ENCODE measurements at places on chromosomes 3 and 15.

- no peaks in the 10 kb centered on the region for H3K4me1 ChIP-seq
- no peaks in the 10 kb centered on the region for H3K27me3 ChIP-seq
- H3K4me3 ChIP-seq, result no peak overlapping the region
- no peaks in the 10 kb centered on the region for H3K36me3 ChIP-seq
- DNase-seq, result no peak
These were observed 10.8 kb upstream of the GRIP2 start for GRCh38 chr3:14550651-14551611.

GRCh38 chr15:49855917-49856637 lies 235.2 kb downstream of the DTWD1 start:
- no peak overlapping the region for H3K4me3 ChIP-seq
- no peaks in the 10 kb centered on the region for H3K27me3 ChIP-seq
- no peak for DNase-seq

- H3K27ac ChIP-seq, result no peak overlapping the region
- H3K4me3 ChIP-seq, result no peak overlapping the region
- no peak for DNase-seq
- no peaks in the 10 kb centered on the region for H3K4me1 ChIP-seq
- H3K36me3 ChIP-seq, result no peaks in the 10 kb centered on the region
These were observed 748.1 kb downstream of the GBE1 start for GRCh38 chr3:81013360-81013759.

DNA sequence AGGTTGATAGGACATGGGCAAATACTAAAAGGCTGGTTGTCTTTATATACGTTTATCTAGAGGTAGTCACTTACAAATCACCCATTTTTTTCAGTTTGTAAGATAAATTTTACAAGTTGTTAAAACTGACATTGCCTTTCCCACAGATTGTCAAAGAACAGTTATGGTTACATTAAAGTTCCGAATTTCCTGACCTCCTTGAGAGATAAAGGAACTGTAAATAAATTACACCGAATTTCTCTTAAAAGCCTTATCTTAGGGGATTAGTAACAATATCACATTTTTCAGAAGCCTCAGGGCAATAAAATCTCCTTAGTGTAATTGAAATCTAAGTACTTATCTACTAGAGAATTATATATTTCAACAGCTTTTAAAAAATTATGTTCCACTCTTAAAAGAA lies 49.5 kb downstream of the ZPLD1 start:
- H3K4me3 ChIP-seq, result no peak overlapping the region
- no peaks in the 10 kb centered on the region for H3K4me1 ChIP-seq
- no peak overlapping the region for H3K27ac ChIP-seq
- H3K36me3 ChIP-seq, result no peaks in the 10 kb centered on the region
- DNase-seq, result no peak

GRCh38 chr3:33789183-33789954 lies 9.1 kb upstream of the PDCD6IP start:
- no peak for DNase-seq
- no peaks in the 10 kb centered on the region for H3K4me1 ChIP-seq
- no peak overlapping the region for H3K4me3 ChIP-seq
- H3K27me3 ChIP-seq, result no peaks in the 10 kb centered on the region

DNA sequence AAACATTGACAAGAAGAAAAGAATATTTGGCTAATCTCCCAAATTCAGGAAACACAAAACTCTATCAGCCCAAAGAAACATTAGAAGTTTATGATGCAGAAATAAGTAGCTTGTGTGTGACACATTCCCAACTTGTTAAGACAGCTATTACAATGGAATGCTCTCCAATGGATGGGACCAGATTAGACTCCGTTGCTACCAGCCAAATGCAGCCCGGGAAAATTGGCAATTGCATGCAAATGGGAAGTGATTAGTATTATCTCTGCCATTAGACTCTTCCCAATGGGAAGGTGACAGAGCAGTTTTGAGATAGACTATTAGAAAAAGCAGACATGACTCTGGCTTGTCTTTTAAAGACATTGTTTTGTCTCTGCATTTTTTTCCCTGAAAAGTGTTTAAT lies 37.4 kb upstream of the KCNMB2 start:
- H3K27ac ChIP-seq, result no peak overlapping the region
- H3K27me3 ChIP-seq, result no peaks in the 10 kb centered on the region
- DNase-seq, result no peak
- H3K4me1 ChIP-seq, result no peaks in the 10 kb centered on the region
- H3K4me3 ChIP-seq, result no peak overlapping the region

DNA sequence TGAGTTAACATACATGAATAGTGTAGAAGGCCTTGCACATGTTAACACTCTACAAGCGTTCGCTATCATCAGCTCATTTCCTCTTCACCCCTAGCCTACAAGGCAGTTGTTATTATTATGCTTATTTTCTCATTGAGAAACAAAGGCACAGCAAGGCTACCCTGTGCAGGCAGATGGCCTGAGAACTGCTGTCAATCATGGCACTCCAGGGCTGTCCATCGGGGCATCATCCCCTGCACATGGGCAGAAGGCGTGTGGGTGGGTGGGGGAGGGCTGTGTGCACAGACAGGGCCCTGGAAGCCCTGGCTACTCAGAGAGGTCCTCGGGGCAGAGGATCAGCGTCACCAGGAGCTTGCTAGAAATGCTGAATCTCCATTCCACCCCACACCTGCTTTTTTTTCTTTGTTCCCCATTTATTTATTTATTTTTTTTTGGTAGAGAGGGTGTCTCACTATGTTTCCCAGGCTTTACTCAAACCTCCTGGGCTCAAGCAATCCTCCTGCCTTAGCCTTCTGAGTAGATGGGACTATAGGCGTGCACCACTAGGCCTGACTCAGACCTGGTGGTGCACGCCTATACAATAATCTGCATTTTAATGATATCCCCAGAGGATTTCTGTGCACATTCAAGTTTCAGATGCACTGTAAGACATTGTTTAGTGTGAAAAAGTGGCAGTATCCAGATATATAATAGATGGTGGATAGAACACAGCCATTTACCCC lies 9.6 kb upstream of the ZXDC start:
- H3K27ac ChIP-seq, result no peak overlapping the region
- H3K27me3 ChIP-seq, result no peaks in the 10 kb centered on the region
- no peaks in the 10 kb centered on the region for H3K36me3 ChIP-seq
- H3K4me3 ChIP-seq, result no peak overlapping the region

DNA sequence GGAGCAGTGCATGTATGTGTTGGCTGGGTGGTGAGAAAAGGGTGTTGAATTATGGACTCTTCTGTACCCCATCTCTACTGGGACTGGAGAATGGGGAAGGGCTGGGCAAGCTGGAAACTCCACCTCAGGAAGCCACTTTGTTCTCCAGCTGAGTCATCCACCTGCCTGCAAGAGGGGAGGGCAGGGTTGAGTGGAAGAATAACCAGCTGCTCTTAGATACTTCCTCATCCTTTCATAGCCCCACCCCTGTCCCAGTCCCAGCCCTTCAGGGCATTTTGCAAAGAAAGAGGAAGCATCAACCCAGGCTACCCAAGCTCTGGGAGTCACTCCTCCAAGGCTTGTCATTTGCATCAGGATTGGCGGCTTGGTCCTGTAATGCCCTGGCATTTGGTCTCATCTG lies 33.1 kb downstream of the RAB11A start:
- DNase-seq, result no peak
- H3K4me3 ChIP-seq, result no peak overlapping the region
- H3K4me1 ChIP-seq, result no peaks in the 10 kb centered on the region
- no peaks in the 10 kb centered on the region for H3K27me3 ChIP-seq
- no peak overlapping the region for H3K27ac ChIP-seq

- no peaks in the 10 kb centered on the region for H3K27me3 ChIP-seq
- DNase-seq, result no peak
- H3K27ac ChIP-seq, result no peak overlapping the region
- no peaks in the 10 kb centered on the region for H3K36me3 ChIP-seq
- no peaks in the 10 kb centered on the region for H3K4me1 ChIP-seq
These were observed 193.0 kb downstream of the ATP10A start for GRCh38 chr15:25670025-25670554.

DNA sequence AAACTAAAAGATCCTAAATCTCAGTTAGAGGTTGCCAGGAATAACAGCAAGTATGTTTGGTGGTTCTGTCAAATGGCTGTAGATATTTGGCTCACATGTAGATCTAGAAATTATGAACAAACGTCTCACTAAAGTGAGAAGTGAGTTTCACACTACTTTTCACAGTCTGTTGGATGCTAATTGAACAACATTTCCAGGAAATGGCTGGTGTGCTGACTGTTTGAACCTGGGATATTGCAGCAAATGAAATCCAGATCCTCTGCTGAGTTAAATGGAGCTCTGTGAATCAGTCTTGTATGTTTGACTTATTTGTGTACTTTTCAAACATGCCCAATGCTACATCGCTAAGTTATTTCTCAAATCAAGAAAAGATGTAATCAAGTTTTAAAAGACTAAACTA lies 21.3 kb upstream of the RSL24D1 start:
- no peak overlapping the region for H3K4me3 ChIP-seq
- H3K4me1 ChIP-seq, result peaks cover 36% of the 10 kb centered on the region
- no peak overlapping the region for H3K27ac ChIP-seq
- H3K36me3 ChIP-seq, result no peaks in the 10 kb centered on the region
- no peaks in the 10 kb centered on the region for H3K27me3 ChIP-seq
- DNase-seq, result no peak

GRCh38 chr3:25582242-25582641 lies 82.5 kb downstream of the TOP2B start:
- H3K27ac ChIP-seq, result no peak overlapping the region
- no peaks in the 10 kb centered on the region for H3K36me3 ChIP-seq
- H3K27me3 ChIP-seq, result no peaks in the 10 kb centered on the region

DNA sequence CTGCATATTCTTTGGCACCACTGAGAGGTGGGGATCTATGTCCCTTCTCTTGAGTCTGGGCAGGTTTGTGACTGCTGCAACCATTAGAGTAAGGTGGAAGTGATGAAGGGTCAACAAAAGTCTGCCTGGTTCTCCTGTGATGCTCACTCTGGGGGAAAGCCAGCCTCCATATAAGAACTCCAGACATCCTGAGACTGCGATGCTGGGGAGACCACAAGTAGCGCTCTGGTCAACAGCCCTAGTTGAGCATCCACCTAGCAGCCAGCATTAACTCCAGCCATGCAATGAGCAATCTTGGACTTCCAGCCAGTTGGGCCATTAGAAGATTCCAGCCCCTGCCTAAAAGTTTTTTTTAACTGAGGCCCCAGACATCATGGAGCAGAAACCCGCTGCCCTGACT lies 62.8 kb downstream of the SCN11A start:
- H3K27me3 ChIP-seq, result no peaks in the 10 kb centered on the region
- no peak overlapping the region for H3K27ac ChIP-seq
- DNase-seq, result no peak
- no peaks in the 10 kb centered on the region for H3K4me1 ChIP-seq
- no peak overlapping the region for H3K4me3 ChIP-seq

- no peak overlapping the region for H3K27ac ChIP-seq
- no peaks in the 10 kb centered on the region for H3K27me3 ChIP-seq
- no peaks in the 10 kb centered on the region for H3K4me1 ChIP-seq
- no peak overlapping the region for H3K4me3 ChIP-seq
These were observed 77.8 kb downstream of the VGLL3 start for GRCh38 chr3:86913160-86913559.

- H3K27ac ChIP-seq, result no peak overlapping the region
- H3K36me3 ChIP-seq, result no peaks in the 10 kb centered on the region
- peaks cover 4% of the 10 kb centered on the region for H3K27me3 ChIP-seq
- no peaks in the 10 kb centered on the region for H3K4me1 ChIP-seq
These were observed 72.9 kb downstream of the NSMCE3 start for GRCh38 chr15:29196722-29197121.

DNA sequence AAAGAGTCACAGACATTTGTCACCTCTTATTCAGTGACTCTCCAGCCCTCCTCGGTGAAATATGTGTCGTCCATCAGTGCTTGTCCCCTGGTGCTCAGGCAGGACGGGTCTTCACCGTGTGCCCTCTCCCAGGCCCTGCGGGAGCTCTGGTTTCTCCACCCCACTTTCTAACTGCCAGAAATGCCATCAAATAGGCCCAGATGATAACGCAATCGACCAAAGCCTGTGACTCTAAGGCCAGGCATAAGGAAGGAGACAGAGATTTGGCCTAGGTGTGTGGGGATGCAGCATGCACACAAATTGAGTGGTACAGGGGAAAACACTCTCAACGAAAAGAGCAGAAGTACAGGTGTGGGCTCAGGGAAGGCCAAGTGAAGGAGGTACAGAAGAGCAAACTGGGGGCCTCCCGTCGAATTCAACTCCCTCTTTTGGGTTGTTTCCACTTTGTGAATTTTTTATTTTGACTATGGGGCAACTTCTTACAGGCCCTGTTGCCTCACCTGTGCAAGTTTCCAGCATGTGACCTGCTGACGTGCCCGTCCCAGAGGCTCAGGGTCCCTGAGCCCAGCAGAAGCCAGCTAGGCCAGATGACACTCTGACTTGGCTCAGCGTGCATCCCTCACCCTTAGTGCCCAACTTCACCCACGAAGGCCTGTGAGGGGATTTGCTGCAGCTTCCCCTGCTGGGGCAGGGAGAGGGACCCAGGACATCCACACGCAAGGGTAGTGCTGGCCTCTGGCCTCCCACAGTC lies 4.7 kb downstream of the NUP210 start:
- no peaks in the 10 kb centered on the region for H3K27me3 ChIP-seq
- no peaks in the 10 kb centered on the region for H3K36me3 ChIP-seq
- DNase-seq, result no peak
- peak overlapping the region; percentile 96 for H3K27ac ChIP-seq
- H3K4me3 ChIP-seq, result peak overlapping the region; percentile 34

- H3K4me3 ChIP-seq, result no peak overlapping the region
- DNase-seq, result no peak
- no peaks in the 10 kb centered on the region for H3K4me1 ChIP-seq
- no peak overlapping the region for H3K27ac ChIP-seq
- no peaks in the 10 kb centered on the region for H3K36me3 ChIP-seq
- H3K27me3 ChIP-seq, result no peaks in the 10 kb centered on the region
These were observed 222.3 kb upstream of the TMC3 start for GRCh38 chr15:81596159-81596865.

- no peaks in the 10 kb centered on the region for H3K36me3 ChIP-seq
- DNase-seq, result no peak
- H3K27me3 ChIP-seq, result no peaks in the 10 kb centered on the region
- no peak overlapping the region for H3K27ac ChIP-seq
These were observed 11.1 kb downstream of the IL1RAP start for GRCh38 chr3:190524942-190525341.

DNA sequence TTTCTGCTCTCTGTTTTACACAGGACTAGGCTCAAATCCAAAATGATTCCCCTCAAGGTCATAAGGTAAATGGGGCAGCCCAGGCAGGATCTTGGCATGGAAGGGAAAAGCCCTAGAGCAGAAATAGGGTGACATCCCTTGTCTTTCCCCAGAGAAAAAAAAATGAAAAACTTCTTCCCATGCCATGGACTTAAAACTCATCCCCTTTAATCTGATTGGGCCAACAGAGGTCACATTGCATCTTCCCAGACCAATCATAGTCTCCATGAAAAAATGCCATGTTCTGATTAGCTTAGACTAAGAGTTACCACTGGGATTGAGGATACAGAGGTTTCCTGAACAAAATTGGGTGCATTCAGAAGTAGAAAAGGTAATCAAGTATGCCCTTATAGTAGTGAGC lies 241.3 kb upstream of the LRTM1 start:
- DNase-seq, result no peak
- no peaks in the 10 kb centered on the region for H3K27me3 ChIP-seq
- no peak overlapping the region for H3K4me3 ChIP-seq
- H3K4me1 ChIP-seq, result no peaks in the 10 kb centered on the region
- no peak overlapping the region for H3K27ac ChIP-seq
- H3K36me3 ChIP-seq, result no peaks in the 10 kb centered on the region

All from naive thymus-derived CD4-positive, alpha-beta T cell (primary cell).